ENCODE measurements at places on chromosomes 2 and 18.

GRCh38 chr2:187554011-187554703 is at the start of gene TFPI:
Gene TFPI (minus strand): TSS chr2:187554435. CDS start chr2:187503768, 50,667 bp downstream.
- DNase-seq: no peak

DNA sequence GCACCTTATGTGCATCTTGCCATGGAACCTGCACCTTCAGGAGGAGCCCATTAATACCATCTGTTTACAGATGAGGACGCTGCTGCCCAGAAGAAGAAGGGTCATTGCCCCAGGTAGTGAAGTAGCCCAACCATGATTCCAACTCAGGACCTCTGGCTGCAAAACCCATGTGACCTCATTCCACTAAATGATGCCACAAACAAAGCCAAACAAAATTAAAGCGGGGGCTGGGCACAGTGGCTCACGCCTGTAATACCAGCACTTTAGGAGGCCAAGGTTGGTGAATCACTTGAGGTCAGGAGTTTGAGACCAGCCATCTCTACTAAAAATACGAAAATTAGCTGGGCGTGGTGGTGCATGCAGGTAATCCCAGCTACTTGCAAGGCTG is 202.1 kb downstream of the EIPR1 start:
- DNase-seq: no peak

DNA sequence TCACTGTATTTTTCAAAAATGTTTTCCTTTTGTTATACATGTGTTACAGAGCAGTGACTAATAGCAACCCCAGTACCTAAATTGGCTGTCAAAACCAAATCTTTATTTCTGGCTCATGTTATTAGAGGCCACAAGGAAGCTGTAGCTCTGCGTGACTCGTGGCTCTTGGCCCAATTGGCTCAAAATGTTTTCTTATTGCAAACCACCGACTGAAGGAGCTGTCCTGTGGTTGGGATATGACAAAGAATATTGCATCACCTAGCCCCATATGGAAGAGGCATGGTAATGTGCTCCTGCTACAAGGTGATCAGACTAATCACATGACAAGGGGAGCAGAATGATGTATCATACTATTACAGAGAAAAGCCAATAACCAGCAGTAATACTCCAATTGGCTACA is 1058.5 kb downstream of the CBLN2 start:
- DNase-seq: no peak

DNA sequence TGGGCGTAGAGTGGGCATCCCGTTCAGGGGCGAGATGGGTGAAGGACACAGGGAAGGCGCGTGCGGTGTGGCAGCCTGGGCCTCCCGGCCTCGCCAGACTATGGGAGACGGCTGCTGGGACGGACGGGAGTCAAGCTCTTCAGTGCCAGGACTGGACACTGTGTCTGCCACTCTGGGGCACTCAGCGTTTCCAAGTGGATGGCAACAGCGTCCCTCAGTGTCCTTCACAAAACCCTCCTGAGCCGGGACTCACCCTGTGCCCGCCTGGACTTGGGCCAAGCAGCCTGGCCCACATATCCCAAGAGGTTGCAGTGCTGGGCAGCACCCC is 16.3 kb upstream of the BOK start:
- no peak for DNase-seq

Measured in SW 1271 (cell line).